ENCODE measurements at places on chromosomes 5 and 9.

GRCh38 chr5:97670447-97670846 is 487.4 kb upstream of the RIOK2 start:
- no peak for DNase-seq

DNA sequence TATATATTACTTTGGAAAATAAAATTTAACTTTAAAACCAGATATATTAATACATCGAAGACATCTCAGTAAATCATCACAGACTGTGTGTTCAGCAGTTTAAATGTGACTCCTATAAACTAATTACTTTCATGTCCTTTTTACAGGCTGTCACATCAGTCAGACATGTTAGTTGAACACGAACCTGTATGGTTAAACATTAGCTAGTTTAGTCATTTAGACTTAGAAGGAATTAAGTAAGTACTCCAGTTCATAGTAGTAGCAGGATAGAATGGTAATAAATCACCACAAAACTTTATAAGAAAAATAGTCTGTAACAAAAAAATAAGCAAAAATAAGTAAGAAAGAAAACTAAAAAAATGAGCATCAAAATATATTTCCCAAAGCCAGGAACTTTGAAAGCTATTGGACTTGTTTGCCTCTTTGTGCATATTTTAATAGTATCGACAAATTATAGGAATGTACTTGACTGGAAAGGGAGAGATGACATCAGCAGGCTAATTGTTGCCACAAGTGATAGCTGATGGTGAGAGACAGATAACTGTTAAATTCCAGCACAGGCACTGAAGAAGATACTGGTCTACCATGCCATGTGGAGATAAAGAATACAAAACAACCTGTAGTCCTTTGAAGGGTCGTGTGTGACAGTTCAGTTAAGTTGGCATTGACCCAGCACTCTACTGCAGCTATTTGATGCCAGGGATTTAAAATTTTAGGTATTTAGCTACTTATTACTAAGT is 83.9 kb downstream of the RIC1 start:
- DNase-seq, result no peak

- no peak for DNase-seq
These were observed 151.0 kb downstream of the FER start for GRCh38 chr5:108898707-108899106.

- peak; percentile 56 for DNase-seq
These were observed 2.3 kb upstream of the POMT1 start for GRCh38 chr9:131500377-131500776.

DNA sequence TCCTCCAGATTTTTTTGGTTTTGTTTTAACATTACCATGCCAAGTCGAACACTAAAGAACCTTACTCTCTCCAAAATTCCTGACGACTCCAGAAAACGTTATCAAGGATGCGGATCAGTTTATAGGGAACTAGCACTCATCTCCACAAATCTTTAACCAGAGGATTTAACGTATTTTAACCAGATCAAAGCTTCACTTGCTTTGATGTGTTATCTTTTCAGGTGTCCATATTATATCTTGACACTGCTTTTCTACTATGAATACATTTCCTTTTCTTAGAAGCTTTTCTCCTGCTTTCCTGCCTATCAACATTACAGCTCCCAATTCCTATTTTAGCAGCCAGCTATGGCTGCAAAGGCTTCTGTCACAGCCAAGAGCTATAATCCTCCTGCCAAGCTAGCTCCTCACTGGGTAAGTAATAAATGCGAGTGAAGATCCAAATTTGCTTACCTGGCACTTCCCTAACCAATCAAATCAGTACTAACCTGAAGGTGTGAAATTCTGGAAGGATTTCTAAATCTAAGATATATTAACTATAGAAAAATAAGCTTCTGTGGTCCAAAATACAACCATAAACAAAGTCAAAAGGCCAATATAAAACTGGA is 60.2 kb downstream of the CDC14B start:
- DNase-seq, result no peak

DNA sequence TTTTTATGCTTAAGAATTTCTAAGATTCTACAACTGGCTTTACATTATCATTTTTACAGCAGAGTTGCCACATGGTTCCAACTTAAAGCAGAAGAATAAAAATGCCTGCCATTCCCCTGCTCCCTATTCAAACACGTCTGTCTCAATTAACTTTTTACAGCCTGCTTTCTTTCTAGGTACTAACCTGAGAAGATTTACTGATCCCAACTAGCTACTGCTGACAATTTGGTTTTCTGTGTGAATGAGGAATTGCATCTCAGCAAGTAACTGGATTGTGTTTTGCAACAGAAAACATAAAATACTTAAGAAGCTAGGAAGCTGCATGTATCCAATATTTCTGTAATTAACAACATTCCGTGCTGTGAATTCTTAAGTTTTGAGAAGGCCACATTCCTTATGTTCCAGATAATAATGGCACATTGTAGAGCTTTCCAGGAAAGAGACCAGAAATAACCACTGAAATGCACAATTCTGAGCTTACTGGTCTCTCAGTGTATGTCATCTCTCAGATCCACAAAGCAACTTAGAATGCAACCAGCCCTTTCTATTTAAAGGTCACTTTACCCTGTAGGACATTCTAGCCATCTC is 306.8 kb upstream of the NMUR2 start:
- DNase-seq, result no peak

- DNase-seq, result no peak
These were observed 6.2 kb upstream of the SPINK4 start for GRCh38 chr9:33233626-33234342.

DNA sequence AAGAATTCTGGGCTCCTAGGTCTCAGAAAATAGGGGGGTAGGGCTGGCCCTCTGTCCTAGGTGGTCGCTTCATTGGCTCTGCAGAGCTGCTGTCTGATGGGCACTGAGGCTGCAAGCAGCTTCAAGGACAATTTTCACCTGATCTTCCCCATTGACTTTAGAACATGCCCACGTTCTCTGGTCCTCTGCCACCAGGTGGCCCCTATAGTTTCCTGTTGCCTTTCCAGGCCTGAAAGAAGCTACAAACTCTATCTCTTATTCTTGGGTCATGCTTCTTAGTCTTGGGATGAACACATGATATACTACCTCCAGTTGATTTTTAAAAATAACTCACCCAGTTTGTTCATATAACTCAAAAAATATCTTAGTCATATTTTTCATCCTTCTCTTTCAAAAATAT is 26.3 kb downstream of the SPZ1 start:
- DNase-seq, result peak; percentile 3

- DNase-seq, result peak; percentile 56
These were observed 6.9 kb upstream of the OTP start for GRCh38 chr5:77645158-77645994.

DNA sequence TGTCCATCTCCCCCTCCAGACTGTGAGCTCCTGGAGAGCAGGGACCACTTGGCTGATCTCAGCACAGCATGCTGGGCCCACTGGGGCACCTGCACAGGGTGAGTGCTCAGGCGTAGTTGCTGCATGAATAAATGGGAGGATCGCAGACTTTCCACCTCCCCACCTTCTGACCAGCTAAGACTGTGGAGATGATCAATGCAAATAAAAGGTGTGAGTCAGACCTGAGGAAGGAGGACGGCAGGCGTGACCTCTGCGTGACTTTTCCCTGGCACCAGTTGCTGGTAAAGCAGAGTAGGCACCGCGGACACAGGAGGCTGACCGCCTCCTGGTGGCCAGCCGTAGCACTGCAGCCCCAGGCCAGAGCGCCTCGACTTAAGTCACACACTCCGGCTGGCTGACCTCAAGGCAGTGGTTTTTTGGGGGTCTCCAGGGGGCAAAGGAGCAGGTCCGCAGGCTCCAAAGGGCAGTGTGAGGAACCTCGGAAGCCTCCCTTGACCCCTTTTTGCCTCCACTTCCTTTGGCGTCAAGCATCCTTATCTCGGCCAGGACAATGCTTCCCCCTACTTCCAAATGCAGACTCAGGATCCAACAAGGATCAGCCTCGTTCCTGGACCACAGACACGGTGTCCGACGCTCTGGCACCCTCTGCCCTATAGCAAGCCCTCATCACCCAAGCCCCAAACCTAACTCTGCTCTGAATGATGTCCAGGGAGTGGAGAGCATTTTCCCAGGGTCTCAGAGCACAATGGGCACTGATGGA is 12.7 kb upstream of the TDRD7 start:
- DNase-seq, result peak; percentile 73

GRCh38 chr9:20319641-20320337 is 302.5 kb downstream of the MLLT3 start:
- DNase-seq, result no peak

GRCh38 chr9:137606005-137606621 is 627 bp downstream of the ARRDC1 start:
- DNase-seq, result no peak

DNA sequence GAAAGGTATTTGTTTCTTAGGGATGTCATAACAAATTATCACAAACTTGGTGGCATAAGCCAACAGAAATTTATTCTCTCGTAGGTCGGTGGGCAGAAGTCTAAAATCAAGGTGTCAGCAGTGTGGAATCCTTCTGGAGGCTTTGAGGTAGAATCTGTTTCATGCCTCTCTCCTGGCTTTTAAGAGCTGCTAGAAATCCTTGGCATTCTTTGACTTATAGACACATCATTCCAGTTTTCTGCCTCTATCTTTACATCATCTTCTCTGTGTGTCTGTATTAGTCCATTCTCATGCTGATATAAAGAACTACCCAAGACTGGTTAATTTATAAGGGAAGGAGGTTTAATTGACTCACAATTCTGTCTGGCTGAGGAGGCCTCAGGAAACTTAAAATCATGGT is 488.1 kb upstream of the PAPPA start:
- no peak for DNase-seq

- DNase-seq, result no peak
These were observed 163.2 kb downstream of the TRIO start for GRCh38 chr5:14306329-14306815.

DNA sequence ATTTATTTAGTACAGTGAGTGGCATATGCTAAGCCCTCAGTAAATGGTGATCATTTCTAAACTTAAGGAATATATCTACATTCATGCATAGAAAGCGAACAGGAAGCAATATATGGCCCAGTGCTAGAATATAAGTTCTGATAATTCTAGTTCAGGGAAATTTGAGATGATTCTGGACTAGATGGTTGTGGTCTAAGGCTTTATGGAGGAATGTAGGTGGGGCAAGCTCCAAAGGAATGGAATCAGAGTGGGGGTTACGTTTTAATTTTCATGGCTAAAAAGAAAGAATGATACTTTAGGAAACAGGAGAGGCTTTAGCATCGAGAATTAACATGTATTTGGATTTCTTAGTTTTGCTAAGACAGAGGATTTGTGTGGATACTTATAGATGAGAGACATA is 56.1 kb downstream of the MTREX start:
- DNase-seq, result no peak

DNA sequence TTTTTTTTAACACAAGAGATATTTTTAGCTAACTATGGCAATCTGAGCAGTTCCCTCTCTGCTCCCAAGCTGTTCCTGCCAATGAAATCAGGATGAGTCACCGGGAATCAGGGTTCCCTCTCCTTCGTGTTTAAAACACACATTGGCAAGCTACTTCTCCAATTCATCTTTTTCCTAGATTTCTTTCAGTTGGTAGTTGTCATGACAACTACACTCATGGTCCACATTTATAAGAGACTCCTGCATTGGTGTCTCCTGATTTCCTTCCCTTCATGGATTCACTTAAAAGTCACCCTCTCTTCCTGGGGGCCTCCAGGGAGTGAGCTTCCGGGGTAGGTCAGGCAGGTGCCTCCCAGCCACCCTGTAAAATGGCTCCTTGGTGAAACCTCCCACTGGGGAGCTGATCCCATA is 72.3 kb upstream of the NIPAL4 start:
- DNase-seq, result no peak

DNA sequence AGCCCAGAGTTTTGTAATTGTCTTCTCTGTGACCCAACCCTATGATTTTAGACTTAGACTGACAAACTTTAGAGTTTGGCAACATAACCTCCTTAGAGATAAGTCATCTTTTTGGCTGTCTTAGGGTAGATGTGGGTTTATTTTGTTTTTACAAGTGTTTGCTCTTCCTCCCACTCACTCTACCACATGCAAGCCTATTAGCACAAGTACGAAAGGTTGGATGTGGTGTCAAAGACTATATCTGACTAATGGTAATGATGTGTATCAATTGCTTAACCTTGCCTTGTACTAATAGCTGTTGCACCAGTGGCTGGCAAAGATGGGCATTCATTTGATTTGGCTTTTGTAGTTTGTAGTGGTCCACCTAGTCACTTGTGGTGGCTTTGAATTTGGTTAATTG is 46.5 kb downstream of the SLC25A46 start:
- DNase-seq, result no peak

DNA sequence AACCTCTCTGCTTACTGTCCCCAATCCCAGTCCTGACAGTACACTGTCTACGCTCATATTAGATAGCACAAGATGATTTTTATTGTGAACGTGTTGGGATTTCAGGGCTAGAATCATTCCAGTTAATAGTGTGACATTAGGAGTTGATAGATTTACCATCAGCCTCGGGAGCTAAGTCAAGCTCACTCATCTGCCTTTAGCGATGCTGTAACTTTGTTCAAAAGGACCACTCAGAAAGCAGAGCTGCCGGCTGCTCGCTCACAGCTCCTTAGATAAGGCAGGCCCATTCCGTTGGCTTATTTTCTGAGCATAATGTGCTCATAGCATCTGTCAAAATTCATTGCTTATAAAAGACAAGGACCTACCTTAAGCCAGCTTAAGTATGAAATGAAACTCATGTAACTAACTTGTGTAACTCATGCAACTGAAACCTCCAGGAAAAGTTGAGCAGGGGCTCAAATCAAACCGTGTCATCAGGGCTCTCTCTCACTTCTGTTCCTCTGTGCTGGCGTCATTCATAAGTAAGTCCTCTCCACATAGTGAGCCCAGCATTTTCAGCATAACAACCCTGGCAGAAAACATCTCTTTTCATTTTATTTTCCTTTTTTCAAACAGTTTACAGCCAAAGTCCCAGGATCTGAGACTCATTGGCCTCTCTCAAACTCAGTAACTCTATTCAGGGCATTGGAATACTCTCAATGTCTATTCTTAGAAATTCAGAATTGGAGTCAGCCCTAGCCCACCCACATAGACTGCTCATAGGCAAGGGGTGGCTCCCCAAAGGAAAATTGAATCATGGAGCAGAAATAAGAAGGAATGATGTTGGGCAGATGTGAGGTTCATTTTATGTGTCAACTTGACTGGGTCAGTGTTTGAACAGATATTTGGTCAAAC is 208.8 kb downstream of the MAN2A1 start:
- no peak for DNase-seq

GRCh38 chr9:76586390-76587314 is 127.7 kb downstream of the GCNT1 start:
- DNase-seq, result no peak

DNA sequence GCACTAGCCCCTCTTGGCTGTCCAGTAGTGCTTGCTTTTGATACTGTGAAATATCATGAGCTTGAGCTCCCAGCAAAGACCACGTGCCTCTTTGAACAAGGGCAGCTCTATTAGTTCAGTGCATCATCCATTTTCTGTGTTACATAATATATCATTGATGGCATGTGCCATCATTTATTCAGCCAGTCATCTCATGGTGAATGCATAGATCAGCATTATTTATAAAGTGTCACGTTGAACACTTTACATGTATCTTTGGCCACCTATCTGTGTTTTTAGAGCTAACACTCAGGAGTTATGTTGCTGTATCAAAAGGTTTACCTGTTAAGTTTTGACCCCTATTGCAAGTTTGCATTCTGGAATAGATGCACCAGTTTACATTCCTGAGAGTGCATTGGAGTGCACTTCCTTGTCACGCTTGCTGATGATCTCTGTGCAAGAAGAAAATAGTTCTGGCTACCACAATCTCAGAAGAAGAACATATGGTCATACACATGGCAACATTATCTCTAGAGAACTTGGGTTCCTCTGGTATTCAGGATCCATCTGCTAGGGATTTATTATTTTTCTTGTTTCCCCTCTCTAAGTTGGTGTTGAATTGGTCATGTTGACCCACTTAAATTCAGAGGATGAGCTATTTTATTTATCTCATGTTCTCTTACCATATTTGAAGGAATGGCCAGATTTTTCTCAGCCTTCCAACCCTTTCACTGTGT is 120.9 kb downstream of the SH3GL2 start:
- no peak for DNase-seq
